ENCODE measurements at places on chromosomes 16 and 17.

GRCh38 chr16:67961551-67961957 lies 6.9 kb downstream of the SLC12A4 start:
- peak; percentile 94 for DNase-seq

GRCh38 chr16:22388101-22388644 lies 13.8 kb upstream of the CDR2 start:
- peak; percentile 2 for DNase-seq

DNA sequence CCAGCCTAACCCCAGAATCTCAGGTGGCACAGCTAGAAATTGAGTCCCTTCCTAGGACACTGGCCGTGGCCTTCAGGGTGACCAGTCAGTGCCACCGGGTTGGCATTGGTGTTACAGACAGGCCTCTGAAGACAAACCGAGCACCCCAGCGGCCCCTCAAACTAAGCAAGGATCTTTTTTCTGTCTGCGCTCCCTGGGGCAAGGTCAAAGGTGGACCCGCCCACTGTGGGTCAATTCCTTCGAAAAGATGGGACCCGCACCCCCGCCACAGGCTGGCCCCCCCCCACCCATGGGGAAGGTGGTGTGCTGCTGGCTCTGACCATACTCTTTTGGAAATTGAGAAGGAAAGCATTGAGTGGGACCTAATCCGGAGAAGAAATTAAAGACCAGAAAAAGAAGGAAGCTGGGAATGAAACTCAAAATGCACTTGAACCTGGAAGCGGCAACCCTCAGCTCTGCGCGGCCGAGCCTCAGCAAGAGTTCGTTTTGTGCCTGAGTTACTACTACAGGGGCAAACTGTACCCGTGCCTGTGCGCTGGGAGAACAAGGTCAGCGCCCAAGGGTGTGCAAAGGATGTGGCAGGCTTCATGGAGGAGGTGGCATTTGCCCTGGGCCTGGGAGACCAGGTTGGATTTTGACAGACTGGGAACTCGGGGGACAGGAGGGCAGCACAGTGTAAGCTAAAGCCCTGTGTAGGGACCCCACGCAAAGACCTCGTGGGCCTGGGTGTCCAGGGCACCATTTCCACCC lies 20.4 kb downstream of the TMC6 start:
- DNase-seq = no peak

GRCh38 chr16:87486713-87487247 lies 6.0 kb downstream of the ZCCHC14 start:
- DNase-seq = no peak

DNA sequence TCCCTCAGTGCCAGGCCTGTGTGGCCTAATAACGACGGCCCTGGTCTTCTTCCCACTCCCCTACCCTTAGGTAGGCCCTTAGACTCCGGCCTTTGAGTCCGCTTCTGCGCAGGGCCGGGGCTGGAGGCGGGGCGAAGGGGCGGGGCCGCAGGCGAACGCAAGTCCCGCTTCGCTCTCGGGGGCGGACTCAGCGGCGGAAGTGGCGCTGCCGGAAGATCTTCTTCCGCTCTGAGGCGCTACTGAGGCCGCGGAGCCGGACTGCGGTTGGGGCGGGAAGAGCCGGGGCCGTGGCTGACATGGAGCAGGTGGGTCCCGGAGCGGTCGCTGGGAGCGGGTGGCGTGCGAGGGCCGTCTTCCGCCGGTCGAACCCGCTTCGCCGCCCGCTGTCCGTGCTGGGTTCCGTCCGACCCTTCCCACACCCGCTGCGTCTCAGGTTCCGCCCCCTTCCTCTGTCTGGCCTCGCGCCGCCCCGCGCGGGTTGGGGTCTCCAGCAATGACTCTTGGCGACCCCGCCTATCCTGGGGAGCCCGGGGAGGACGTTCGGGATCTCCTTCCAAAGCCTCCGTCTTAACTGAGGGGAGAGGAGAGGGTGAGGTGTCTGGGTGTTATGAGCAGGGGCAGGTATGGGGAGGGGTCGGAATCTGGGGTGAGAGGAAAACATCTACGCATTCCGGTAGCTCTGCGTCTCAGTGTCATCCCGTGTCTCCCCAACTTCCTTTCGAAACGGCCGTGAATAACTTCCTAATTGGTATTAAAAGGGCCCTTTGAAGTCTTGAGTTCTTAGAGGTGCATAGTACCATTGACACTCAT lies at the start of gene STARD3:
TSS of gene STARD3 (plus strand) at position 218 of the 810 bp plus-strand sequence. CDS start 16,388 bp downstream, outside the sequence.
- DNase-seq = peak; percentile 91

GRCh38 chr17:1029196-1029921 lies 32.4 kb downstream of the TIMM22 start:
- DNase-seq = no peak

- peak; percentile 5 for DNase-seq
These were observed 60.3 kb downstream of the RMI2 start for GRCh38 chr16:11405331-11406176.

- DNase-seq = no peak
These were observed 394.7 kb upstream of the ASIC2 start for GRCh38 chr17:33687831-33688230.

GRCh38 chr17:3557768-3558583 lies at the start of gene TRPV3:
TSS of gene TRPV3 (minus strand) at chr17:3557812. CDS start at chr17:3554850, 2,962 bp downstream.
- no peak for DNase-seq

DNA sequence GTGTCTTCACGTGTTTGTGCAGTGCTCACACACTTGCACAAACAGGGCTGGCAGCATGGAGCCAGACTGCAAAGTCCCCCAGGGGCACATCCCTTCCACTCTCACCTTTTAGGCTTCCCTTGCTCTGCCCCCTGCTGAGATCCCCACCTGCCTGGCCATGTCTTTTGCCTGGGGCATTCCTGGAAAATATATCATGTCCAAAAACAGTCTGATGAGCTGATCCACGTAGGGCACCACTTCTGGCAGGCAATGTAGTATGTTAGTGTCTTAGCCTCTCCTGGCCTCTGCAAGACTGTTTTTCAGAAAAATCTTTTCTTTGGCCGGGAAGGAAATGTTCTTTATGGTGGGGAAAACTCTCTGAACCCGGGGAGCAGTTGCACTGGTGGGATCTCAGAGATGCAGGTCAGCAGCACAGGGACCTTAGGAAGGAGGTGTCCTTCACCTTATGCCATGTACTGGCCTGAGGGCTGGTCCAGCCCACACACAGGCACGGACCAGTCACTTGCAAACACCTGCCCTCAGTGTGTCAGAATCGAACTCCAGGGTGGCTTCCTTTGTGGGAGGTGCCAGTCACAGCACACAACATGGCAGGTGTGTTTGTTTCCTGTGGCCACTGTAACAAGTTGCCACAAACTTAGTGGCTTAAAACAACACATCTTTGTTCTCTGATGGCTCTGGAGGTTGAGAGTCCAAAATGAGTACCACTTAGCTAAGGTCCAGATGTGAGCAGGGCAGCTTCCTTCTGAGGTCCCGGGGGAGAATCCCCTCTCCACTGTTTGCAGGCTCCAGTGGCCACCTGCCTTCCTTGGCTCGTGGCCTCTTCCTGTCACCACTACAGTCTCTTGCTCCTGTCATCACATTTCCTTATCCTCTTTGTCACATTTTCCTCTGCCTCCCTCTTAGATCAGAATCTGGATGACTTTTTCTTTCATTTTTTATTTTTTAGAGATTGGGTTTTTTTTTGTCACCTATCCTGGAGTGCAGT lies 46.6 kb downstream of the MPRIP start:
- DNase-seq = peak; percentile 3

DNA sequence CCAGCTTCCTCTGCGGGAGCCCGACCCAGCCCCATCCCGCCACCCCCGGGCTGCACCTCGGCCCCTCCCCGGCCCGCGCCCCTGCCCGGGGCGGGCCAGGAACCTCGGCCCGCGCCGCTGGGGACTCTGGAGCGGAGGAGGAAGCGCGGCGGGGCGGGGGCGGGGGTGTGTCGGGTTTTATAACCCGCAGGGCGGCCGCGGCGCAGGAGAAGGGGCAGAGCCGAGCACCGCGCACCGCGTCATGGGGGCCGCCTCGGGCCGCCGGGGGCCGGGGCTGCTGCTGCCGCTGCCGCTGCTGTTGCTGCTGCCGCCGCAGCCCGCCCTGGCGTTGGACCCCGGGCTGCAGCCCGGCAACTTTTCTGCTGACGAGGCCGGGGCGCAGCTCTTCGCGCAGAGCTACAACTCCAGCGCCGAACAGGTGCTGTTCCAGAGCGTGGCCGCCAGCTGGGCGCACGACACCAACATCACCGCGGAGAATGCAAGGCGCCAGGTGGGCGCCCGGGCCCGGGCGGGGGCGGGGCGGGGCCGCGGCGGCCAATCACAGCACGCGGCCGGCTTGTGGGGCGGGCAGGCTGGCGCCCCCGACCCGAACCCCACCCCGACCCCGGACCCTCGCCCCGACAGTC lies at the start of gene ACE:
TSS of gene ACE (plus strand) at position 208 of the 626 bp plus-strand sequence. CDS start at position 242, 34 bp downstream.
- peak; percentile 75 for DNase-seq

GRCh38 chr16:83098536-83098935 lies 471.8 kb downstream of the CDH13 start:
- DNase-seq = no peak

- DNase-seq = peak; percentile 34
These were observed 547 bp downstream of the PLCD3 start for GRCh38 chr17:45131616-45132319.

DNA sequence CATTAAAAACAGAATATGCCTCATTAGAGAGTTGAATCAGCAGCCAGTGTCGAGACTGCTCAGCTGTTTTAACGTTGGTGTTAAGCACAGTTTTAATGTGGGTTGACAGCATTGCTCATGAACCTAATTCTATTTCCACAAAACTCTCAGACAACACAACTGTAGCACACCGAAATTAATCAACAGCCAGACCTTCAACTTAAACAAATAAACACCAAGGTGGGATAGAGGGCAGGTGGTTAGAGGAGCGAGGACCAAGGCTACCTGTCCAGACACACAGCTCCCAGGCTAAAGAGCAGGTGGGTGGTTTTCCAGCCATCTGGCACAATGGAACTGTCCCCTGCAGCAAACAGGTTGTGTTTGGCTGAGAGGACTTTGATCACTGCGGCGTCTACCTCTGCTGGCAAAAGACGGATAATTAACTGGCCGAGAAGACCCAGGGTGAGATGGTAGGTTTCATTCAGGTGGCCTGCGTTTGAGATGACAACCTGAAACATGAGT lies 69.6 kb upstream of the ATP2A3 start:
- DNase-seq = no peak

GRCh38 chr16:53922807-53923571 lies 219.0 kb downstream of the FTO start:
- peak; percentile 62 for DNase-seq

GRCh38 chr17:74520790-74521480 lies 10.3 kb downstream of the CD300LB start:
- DNase-seq = no peak

DNA sequence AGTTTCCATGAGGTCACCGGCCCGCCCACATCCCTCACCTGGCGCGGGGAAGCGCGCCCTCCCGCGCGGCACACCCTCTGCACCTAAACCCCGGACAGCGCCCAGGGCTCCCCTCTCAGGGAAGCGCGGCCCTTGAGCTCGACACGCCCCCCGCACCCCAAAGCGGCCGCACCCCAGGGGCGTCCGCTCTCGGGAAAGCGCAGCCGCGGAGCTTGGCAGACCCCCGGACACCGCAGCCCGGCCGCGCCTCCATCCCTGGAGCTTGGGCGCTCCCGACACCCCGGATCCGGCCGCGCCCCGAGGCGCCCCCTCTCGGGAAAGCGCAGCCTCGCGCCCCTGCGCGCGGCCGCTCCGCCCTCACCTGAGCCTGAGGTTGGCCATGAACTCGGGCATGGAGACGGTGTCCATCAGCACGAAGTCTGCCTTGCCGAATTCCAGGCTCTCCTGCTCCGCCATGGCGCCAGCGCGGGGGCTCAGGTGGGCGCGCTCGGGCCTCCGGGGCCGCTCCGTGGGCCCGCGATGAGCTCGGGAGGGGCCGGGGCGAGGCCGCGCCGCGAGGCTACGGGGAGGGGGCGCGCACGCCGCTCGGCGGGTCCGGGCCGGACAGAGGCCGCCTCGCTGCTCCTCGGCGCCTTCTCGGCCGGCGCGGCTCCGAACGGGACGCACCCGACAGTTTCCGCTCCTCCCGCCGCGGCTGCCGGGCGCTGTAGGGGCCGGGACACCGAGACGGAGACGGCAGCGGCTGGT lies at the start of gene MYO1D:
TSS of gene MYO1D (minus strand) at position 708 of the 747 bp plus-strand sequence. CDS start at position 456, 252 bp downstream.
- DNase-seq = peak; percentile 72

- no peak for DNase-seq
These were observed 52.5 kb downstream of the SHCBP1 start for GRCh38 chr16:46568472-46569230.

DNA sequence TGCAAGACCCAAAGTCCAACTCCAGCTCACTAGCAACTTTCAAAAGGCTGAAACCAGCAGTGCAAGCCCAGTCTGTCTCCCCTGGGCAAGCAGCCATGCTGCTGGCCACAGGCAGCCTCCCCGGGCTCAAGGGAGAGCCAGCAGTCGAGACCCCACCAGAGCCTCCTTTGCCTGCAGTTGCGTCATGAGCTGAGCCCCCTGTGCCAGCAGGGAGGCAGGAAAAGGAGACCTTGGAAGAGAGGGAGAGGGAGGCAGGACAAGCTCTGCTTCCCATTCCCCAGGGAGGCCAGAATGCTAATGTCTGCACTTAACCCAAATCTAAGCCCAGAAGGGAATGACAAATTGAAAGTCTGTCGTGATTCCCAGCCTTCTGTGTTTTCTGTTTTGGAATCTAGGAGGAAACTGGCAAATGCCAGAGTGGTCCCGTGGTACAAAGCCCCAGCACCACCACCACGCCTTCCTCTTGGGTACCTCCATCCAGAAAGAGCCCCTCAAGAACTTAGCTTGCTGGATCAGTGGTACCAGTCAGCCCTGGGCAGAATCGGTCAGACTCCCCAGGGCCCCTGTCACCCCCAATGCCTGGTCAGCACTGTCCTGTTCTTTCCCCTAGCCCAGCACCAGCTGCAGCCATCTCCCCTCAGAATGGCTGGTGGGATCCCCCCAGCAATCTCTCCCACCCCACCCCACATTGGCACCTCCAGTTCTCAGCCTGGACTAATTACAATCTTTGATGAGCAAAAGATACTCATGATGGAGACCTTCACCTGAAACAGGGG lies 99.3 kb upstream of the TNRC6C start:
- DNase-seq = no peak

- DNase-seq = no peak
These were observed 19.1 kb downstream of the NGFR start for GRCh38 chr17:49514071-49514721.

DNA sequence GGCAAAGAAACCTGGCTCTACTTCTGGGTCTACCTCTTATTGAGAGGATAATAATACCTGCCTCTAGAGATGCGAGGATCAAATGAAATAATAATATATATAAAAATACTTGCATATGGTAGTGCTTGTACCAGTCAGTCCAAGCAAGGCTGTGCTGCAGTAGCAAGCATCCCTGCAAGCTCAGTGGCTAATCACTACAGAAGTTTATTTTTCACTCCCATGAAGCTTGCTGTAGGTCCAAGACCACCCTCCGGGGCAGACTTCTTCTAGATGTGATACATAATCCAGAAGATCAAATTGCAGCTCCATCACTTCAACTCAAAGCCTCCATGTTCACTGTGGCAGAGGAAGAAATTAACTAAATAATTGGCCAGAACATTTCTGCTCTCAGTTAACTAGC lies 48.9 kb upstream of the NKD1 start:
- DNase-seq = no peak
